ENCODE measurements at places on chromosomes 1 and 21. TPM values are rescaled to one million over a fixed set of nuclear protein-coding genes. Genes with fewer than 3 reads are reported as not detected.
A peak's percentile ranks its signal among the peaks of the same experiment; 100 is the strongest.

Gene ZNF697
- total RNA-seq: 1.00 TPM

Gene GJC2
- total RNA-seq: 0.44 TPM

Gene LCE3E
- total RNA-seq: 4.3 TPM

Gene NTMT2
- total RNA-seq: not detected

Gene FCGR1A
- 0.40 TPM for total RNA-seq

Gene SIK1
- total RNA-seq: 16.5 TPM

- no peak for ATAC-seq
Observed at GRCh38 chr1:73511038-73511437, 686.9 kb downstream of the LRRIQ3 start.

DNA sequence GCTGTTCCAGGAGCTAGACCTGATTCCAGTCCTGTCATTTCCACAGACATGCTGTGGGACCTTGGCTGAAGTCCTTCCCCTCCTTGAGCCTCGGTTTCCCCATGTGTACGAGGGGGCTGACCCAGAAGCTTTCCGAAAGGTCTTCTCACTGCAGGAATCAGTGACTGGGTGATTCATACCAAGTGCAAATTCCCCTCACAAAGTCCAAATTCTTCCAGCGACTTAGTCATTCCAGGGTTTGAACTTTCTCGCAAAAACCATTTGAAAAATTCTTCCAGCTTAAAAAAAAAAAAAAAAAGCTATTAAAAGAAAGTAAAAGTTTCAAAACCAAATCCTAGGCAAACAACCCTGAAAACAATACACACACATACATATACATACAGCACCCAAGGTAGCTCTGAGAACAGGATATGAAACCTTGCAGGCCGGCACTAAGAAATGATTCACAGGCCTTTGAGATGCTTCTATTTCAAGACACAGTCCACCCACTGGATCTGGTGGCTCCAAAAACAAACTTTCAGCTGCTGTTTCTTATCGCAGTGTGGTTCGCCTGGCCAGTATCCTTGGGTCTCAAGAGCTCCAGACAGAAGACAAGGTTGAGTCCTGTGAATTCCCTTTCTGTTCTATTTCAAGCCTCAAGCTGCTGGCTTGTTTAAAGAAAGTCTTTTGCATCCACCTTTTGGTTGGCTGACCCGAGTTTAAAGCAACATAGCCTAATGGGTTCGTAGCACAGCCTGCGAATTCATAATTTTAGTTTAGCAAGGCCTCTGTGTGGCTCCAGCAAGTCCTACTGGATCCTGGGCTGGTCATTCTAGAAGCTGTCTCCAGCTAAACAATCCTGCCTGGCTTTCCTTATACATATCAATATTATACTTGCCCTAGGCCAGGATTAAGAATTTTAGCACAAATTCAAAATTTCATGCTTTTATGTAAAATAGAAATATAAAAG lies 18.0 kb upstream of the ID3 start:
- peak; percentile 68 for ATAC-seq

GRCh38 chr21:42118901-42119300 lies 47.8 kb downstream of the UMODL1 start:
- no peak for ATAC-seq

- ATAC-seq: no peak
Observed at GRCh38 chr1:248800459-248800858, 25.3 kb downstream of the SH3BP5L start.

- peak; percentile 55 for ATAC-seq
Observed at GRCh38 chr1:19643602-19644394, at the start of gene NBL1. TSS of gene NBL1 (plus strand) at chr1:19644311. CDS start at chr1:19655031, 10,720 bp downstream.

DNA sequence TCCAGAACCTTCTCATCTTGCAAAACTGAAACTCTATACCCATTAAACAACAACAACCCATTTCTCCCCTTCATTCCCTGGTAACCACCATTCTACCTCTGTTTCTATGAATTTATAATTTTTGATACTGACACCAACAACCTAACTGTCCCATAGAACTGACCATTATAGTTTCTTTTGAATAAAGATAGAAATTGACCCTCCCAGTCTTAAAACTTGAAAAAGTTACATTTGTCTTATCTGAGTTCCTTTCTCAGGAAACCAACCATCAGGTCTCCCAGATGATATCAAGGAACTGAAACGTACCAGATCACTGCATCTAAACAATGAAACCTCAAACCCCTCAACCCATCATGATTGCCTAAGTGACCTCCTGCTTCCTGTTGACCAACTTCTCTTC lies 27.1 kb downstream of the RNF115 start:
- no peak for ATAC-seq

- ATAC-seq: peak; percentile 20
Observed at GRCh38 chr1:42692911-42693310, 10.7 kb downstream of the YBX1 start.

DNA sequence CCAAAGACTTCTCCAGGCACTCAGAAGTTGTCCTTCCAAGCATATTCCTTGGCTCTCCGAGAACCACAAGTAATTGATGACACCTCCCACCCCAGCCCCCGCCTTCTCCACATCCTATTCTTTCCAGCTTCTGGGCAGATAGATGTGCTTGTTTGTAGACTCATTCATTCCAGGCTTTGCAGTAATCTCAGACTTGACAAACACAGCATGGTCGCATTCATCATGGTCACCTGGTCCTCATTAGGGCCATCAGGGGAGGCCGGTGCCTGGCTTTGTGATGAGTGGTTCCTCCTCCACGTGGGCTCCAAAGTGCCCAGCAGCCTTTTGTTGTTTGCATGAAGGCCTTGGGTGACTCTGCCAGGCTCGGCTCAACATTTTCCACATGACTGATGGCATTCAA lies 28.5 kb upstream of the KCNE2 start:
- no peak for ATAC-seq
